ENCODE measurements at places on chromosomes 11 and 22.

- DNase-seq, result no peak
Observed at GRCh38 chr11:697811-698311, 2.2 kb downstream of the TMEM80 start.

- DNase-seq, result no peak
Observed at GRCh38 chr11:63795066-63795465, 18.2 kb upstream of the SPINDOC start.

- no peak for DNase-seq
Observed at GRCh38 chr22:24430431-24431308, 3.3 kb downstream of the ADORA2A start.

GRCh38 chr11:75945446-75945845 lies 130.4 kb downstream of the UVRAG start:
- no peak for DNase-seq

DNA sequence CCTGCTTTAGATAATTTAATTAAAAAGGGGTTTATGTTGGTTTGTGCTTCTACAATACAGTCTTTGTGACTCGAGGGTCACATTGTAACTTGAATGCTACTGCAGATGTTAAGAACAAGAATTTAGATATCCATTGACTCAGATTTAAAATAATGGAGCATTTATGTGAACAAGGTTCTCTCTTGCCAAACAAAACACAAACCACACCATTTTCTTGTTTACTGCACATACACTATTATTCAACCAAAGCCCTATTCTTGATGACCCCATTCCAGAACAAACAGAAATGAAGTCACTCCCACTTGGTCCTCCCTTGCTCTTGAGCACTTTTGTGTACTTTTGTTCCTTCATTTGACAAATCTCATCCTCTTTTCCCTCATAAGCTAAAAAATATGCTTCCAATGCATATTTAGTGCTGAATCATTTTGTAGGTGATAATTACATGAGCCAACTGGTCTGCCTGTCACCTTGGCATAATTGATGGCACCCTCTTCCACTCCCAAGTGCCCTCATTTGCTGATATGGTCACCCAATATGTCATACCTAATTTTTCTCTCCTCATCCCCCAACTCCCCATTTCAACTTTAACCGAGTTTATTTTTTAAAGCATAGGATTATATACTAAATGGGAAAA lies 2.8 kb downstream of the C11orf71 start:
- DNase-seq, result no peak

DNA sequence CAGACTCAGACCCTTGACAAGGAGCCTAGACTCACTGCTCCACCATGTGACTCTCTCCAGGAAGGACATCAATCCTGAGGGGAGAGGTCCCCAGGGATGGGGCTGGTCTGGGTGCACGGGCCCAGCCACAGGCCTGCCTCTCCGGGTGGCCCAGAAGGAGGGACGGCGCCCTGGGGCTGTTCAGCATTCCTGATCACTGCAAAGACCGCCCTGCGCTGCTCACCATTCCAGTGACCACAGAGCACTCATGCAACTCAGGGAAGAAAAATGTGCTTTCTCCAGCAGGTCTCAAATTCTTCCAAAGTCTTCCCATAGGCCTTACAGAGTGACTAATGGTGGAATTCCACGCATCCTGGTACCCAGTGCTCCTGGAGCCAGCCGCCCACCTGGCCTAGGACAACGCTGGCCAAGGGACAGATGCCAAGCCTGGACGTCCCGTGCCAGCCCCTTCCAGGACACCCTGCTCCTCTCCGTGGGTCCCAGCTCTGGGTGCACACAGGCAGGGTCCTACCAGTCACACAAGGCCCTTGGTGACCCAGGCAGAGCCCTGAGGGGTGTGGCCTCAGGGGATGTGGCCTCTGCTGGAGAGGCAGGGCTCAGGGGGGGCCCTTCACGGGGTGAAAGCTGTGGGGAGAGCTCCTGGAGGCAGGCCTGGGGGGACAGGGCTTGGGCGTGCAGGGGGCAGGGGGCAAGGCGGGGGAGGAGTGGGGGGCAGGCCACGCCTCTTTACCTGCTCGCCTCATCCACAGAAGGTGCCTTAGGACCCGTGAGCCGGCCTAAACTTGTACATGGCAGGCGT lies 178.8 kb downstream of the IGLL1 start:
- no peak for DNase-seq

- no peak for DNase-seq
Observed at GRCh38 chr11:34203377-34203871, 98.0 kb downstream of the NAT10 start.

DNA sequence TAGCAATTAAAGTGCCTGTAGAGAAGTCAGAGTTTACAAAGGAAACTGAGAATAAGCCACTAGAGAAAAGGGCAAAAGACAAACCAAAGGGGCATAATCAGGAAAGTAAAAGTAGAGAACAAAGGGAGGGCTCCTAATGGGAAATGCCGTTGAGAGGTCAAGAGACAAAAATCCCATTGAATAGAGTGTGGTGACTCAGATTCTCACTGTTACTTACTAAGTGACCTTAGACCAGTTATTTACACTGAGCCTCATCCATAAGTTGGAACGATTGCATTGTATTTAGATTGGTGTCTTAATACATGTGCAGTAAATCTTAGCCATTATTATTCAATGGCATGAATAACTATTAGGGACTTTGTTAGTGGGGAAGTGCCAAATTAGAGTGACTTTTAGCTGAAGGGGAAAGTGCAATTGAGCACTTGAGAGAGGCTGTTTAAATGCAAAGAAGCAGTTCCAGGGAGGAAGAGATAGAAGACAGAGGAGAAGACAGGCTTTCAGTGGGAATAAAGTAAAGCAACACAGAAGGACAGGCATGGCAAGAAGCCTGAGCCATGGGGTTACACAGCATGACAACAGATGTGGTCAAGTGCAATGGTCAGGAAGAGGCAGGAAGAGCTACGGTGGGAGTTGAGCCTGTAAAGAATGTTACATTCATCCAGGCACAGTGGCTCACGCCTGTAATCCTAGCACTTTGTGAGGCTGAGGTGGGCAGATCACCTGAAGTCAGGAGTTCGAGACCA lies 82.6 kb downstream of the UBASH3B start:
- no peak for DNase-seq

DNA sequence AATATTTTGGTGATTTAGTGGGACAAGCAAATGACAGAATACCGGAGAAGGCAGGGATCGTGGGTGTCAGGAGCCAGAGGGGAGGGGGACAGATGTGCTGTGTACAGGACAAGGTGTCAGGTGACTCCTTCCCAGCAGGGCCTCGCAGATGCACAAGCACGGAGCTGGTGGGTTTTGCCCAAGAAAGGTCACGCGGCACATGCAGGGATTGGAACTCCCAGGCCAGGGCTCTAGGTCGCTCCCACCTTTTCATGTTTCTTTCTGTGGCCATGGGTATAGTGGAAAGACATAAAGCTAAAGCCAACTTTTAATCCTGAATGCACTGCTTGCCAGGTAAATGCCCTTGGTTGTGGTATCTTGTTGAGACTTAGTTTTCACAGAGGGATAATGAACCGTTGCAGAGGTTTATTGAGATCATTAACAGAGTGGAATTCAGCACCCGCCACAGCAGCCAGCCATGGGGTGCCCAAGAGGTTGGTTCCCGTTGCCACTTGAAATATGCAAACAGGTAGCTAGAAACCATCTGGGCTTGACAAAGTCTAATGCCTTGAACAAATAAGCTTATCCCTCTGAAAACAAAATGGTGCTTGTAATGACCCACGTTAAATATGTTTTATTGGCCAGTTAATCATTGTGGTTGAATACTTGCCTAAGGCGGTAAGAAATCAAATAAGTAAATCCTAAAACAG lies 10.1 kb downstream of the C22orf23 start:
- no peak for DNase-seq

DNA sequence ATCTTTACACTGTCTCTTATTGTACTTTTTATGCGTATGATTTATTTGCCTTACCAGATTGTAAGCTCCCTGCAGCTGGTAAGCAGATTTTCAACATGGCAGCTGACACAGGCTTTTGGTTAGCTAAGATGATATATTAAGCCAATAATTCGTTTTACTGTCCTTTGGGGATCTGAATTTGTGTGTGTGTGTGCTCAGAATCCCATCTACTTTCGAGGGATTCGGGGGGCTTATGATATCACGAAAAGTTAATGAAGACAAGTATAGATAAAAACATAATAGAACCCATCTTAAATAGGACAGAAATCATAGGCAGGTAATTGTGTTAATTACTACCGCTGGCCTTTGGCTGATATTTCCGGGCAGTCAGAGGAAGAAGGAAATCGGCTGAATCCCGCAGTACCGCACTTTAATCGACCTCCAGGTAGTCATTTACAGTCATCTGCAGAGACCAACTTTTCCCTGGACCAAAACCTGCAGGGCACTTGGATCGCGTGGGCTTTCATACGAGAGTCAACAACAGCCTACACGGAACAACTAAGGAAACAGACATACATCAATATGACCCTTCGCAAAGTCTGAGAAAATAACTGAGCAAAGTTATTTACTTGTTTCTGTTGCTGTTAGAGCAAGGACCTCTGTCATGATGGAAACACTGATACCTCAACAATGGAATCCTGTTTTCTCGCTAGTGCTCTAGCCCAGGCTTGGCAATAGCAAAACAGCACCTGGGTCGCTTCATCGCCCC lies 802 bp downstream of the KBTBD3 start:
- DNase-seq, result no peak

GRCh38 chr22:43346521-43346929 lies 3.4 kb upstream of the SCUBE1 start:
- peak; percentile 65 for DNase-seq

DNA sequence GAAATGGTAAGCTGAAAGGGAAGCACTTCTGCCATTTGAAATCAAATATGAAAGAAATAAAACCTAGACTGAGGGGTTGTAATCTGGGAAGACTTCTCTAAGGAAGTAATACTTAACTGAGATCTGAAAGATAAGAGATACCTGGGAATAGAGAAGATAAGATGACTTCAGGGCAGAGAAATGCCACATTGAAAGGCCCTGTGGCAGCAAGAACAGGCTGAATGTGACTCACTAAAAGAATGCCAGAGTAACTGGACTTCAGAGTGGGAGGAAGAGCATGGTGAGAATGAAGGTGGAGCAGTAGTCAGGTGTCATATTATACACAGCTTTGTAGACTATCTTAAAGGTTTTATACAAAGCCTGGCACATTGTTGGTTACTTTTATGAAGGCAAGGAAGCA lies 17.6 kb downstream of the CALCA start:
- DNase-seq, result no peak

DNA sequence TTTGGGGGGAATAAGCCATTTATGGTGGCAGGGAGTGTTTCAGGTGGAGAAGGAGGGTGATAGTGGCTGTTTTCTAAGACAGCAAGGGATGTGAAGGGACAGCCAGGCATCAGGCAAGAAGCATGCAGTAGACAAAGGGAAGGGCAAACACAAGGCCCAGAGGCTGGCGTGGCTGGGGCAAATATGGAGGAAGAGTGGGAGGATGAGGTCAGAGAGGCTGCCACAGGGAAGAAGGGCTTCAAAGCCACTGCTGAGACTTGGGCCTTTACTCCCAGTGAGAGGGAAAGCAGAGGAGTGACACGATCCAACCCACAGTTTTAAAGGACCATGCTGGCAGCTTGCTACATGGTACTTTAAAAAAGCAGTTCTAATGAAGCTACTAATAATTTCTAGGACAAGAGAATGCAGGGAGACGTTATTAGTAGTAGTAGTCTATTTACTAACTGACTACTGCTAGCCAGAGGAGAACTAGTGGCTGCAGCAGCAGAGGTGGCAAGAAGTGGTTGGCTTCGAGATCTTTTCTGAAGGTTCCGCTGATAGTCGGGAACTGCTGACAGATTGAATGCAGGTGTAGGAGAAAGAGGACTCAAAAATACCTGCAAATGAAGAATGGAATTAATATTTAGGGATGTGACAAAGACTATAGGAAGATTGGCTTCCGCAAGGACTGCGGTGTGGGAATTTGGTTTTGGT lies 13.7 kb downstream of the KMT5B start:
- DNase-seq, result no peak

GRCh38 chr11:131279654-131280384 lies 90.6 kb upstream of the NTM start:
- no peak for DNase-seq

DNA sequence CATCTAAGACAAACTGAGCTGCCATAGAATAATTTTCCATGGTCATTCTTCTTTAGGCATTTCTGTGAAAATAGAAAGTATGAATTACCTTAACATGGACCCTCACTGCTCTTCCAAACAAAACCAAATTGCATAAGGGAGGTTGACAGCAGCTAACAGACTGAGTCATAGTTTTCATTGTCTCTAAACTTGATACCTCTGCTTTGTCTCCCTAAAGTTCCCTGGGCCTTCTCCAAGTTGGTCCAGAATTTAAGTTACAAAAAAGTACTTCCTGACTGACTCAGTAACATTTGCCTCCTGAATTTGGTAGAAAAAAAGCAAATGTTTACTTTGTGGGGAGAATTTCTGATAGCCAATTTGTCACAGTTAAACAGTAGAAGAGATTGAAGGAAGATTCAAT lies 3.0 kb downstream of the OR8D1 start:
- no peak for DNase-seq

DNA sequence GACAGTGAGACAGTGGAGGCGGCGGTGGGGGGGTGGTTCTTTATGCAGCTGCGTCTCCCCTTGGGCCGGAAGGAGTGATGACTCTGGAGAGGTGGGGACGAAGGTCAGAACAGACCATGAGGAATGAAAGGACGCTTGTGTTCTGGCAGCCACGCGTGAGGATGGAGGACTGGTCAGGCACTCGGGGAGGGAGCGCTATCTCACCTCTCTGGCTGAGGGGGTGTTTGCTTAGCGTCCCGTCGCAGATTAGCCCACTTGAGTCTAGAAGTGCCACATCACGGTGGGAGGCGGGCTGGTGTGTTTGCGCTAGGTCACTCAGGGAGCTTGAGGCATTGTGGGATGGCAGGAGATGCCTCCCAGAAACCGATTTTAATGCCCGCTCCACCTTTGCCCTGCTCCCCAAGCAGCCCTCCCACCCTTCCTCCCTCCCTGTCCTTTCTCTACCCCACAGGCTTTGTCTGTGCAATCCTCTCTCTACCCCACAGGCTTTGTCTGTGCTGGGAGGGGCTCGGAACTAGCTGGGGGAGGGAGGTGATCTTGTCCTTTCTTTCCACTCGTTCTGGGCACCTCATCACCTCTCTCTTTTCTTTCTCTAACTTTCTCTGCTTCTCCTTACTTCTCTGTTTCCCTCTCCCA lies 97.8 kb downstream of the PKNOX2 start:
- DNase-seq, result no peak

DNA sequence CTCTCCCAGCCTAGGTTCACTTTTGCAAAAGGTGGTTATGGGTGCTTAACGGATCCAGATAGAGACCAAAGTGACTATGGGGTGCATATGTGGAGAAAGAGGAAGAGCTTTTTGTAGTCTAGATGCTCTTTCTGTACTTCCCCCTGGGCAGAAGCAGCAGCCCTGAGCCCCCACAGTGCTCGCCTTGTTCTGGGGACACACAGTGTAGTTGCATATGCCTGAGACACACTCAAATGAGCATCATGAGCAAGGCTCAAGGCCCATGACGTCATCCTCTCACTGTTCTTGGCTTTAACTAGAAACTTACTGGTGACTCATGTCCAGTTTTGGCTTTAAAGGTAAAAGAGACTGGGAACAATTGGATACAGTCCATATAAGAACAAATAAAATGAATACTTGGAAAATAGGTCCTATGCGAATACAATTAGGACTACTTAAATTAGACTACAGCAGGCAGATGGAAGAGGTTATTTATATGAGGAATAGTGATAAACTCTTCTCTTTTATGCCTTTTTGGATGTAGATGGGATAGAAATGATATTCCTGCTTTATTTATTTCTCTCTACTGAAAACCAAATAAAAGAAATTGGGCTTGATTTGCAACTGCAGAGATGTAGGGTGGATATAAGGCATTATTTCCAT lies 20.1 kb upstream of the PEX26 start:
- no peak for DNase-seq

Measured in T-helper 9 cell (primary cell).